ENCODE measurements at places on chromosomes 12 and 14.
A peak's percentile ranks its signal among the peaks of the same experiment; 100 is the strongest.

- DNase-seq: no peak
These were observed 25.9 kb upstream of the MAPKAPK5 start for GRCh38 chr12:111816065-111816615.

- no peak for DNase-seq
These were observed 69.1 kb downstream of the ACACB start for GRCh38 chr12:109185441-109185840.

DNA sequence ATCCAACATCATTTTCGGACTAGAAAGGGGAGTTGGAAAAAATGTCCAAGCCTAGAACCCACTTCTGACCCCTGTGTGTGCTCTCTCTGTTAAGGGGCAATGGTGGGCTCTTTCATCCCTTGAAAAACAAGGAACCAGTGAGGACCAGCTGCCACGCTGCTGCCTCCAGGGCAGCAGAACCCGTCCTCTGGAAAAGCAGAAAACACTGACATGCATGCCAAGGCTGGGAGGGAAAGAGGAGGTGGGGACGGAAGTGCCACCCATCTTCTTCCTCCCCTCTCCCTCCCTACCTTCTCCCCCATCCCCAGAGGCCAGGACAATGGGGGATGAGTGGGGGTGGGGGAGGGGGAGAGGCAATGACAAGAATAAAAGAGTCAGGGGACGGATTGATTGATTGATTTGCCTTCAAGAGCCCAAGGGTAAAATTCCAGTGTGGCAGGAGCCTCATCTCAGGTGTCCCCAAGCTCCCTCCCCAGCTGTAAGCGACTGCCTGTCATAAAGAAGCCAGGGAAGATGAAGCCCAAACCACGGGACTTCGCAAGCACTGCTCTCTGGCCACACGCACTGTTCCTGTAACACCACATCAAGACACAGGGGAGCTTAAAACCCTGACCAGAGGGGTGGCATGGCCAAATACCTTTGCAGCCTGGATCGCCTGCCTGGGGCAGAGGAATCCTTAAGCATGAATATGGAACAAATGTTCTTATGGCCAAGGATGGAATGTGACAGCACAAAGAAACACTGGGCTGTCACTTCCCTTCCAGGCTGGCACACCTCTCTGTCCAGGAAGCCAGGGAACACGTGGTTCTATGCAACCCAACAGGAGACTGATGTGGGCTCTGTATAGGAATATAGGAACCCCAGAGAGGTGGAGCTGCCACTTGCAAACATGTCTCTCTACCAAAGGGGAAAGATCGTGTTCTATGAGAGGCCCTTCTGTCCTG is 38.9 kb upstream of the BDKRB2 start:
- DNase-seq: no peak

- no peak for DNase-seq
These were observed 110.1 kb downstream of the EML5 start for GRCh38 chr14:88682495-88683114.

- no peak for DNase-seq
These were observed 369 bp downstream of the DEPDC4 start for GRCh38 chr12:100266585-100266834.

- DNase-seq: no peak
These were observed 4.3 kb upstream of the GPR132 start for GRCh38 chr14:105069522-105069870.

DNA sequence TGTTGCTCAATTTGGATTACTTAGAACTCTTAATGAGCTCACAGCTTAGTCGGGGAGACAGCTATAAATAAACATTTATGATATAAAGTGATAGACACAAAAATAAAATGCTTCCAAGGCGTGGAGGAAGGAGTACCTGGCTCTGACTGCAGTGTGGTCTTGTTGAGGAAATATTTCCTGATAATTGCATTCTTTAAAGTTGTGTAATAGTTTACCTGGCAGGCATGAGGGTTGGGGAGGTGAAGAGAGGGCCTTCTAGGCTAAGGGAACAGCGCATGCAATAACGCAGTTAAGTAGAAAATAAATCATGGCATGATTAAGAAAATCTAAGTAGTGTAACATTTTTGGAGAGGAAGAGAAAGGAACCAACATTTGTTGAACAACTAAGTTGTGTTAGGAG is 260.5 kb upstream of the ATP2B1 start:
- DNase-seq: no peak

DNA sequence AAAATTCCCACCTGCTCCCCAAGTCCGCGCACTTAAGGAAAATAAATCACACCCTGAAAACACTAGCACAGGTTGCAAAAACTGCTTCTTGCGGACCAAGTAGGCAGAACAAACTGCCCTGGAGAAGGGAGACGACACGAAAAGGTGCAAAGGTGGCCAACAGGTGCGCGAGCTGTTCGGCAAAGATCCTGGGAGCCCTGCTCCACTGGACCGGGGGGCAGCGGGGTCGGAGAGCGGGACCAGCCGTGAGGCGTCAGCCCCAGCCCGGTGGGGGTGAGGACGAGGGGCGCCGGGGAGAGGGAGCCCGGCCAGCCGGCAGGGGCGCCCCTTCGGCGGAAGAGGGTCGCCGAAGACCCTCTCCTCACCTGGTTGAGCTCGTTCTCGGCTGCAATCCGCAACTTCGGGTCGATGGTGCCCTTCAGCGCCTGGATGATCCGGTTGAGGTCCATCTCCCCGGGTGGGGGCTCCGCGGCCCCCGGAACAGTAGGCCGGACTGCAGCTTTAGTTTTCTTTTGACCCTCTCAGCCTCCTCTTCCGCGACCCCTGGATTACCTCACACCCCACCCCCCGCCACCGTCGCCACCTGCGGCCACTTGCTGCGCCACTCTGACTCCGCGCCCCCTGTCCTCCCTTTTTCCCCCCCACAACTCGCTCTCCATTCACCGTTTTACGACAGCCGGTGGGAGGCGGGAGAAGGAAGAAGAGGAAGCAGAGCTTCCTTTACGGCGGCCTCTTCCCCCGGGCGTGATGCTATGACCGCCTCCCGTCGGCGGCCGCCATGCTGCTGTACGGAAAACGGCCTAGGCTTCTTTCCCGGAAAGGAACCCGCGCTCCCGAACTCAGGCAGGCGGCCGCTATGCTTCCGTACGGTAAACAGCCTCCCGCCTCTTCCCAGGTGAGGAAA is at the start of gene IPO8:
IPO8 (minus strand) TSS at position 671 of the 904 bp plus-strand sequence; CDS start at position 449, 222 bp downstream.
- DNase-seq: peak; percentile 88

GRCh38 chr12:127393465-127393864 is 873.5 kb upstream of the TMEM132C start:
- no peak for DNase-seq

GRCh38 chr14:61460718-61461611 is 139.6 kb downstream of the PRKCH start:
- no peak for DNase-seq

- no peak for DNase-seq
These were observed 218.3 kb upstream of the DAAM1 start for GRCh38 chr14:58969951-58970751.

- DNase-seq: no peak
These were observed 296.2 kb upstream of the FLRT2 start for GRCh38 chr14:85233756-85234155.

Data from DMS153 (cell line).